ENCODE measurements at places on chromosomes 16 and 17.

- H3K27ac ChIP-seq = no peak overlapping the region
- no peak for DNase-seq
- no peak overlapping the region for H3K4me3 ChIP-seq
- H3K27me3 ChIP-seq = no peaks in the 10 kb centered on the region
Measured at GRCh38 chr17:57033296-57033695, 51.8 kb upstream of the AKAP1 start.

DNA sequence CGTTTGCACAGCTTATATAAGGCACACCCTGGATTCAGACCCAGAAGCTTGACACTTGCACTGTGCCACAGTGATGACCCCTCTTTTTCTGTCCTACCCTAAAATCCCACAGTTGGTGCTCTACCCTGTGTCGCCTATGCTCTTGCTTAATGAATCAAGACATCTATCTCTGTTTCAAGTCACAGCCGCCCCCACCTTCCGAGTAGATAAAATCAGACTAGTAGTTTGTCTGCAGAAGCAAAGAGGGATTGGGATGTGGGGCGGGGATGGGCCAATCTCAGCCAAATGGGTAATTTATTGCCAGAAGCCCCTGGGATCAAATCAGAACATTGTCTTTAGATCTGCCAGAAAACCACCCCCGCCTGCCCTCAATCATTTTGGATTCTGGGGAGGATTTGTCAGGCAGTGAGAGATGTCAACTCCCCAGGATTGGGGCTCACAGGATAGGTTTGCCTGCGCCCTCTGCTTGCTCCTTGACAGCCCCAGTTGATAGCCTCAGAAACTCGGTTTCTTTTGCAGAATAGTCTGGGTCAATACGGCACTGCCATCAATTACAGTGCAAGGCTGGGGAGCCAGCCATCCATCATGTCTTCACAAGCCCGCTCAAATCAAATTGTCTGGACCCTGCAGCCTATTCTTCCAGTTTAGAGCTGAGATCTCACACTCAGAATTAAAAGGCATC lies 520.8 kb downstream of the GRIN2A start:
- H3K4me3 ChIP-seq = no peak overlapping the region
- no peaks in the 10 kb centered on the region for H3K27me3 ChIP-seq
- no peak for DNase-seq
- no peak overlapping the region for H3K27ac ChIP-seq
- H3K4me1 ChIP-seq = no peaks in the 10 kb centered on the region

DNA sequence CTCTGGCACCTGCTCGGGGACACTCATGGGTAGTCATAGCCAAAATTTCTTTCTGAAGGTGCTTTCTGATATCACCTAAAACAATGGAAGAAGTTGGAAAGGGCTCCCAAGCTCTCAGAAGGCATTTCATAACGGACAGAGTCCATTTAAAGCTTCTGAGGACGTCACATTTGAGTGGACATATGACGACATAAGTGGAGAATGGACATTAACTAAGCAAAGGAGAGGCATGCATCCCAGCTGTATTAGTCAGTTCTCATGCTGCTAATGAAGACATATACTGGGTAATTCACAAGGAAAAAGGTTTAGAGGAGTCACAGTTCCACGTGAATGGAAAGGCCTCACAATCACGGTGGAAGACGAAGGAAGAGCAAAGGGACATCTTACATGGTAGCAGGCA lies 260.2 kb upstream of the DYNLRB2 start:
- no peaks in the 10 kb centered on the region for H3K36me3 ChIP-seq
- no peaks in the 10 kb centered on the region for H3K4me1 ChIP-seq
- H3K27me3 ChIP-seq = no peaks in the 10 kb centered on the region
- H3K4me3 ChIP-seq = no peak overlapping the region

DNA sequence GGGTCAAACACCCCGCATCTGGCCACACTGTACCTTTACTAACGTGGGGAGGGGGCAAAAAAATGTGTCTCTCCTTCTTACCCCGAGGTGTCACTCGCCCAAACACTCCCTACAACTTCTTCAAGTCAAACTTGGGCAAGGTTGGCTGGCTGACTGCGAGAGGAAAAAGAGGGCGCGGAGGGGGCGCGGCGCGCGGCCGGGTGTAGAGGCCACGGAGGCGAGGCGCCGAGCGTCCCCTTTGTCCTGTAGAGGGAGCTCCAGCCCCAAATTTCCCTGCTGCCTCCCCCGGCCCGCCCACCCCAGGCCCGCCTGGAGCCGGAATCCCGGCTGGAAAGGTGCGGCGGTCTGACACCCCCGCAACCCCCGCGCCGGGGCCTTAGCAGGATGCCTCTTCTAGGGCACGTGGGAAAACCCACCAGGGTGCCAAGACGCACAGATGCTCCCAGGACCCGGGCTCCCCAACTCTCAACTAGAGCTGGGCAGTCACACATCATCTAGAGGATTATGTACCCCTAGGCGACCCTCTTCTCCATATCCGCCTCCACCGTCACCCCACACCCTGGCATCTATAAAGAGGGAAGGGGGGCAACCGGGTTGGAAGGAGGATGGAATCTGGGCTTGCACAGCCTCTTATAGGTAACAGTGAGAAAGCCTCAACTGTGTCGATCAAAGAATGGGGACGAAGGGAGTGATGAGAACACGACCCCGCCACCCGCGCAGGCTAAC lies 4.2 kb downstream of the IRX3 start:
- no peak for DNase-seq
- no peak overlapping the region for H3K27ac ChIP-seq
- H3K4me1 ChIP-seq = no peaks in the 10 kb centered on the region
- no peaks in the 10 kb centered on the region for H3K36me3 ChIP-seq
- H3K27me3 ChIP-seq = no peaks in the 10 kb centered on the region

DNA sequence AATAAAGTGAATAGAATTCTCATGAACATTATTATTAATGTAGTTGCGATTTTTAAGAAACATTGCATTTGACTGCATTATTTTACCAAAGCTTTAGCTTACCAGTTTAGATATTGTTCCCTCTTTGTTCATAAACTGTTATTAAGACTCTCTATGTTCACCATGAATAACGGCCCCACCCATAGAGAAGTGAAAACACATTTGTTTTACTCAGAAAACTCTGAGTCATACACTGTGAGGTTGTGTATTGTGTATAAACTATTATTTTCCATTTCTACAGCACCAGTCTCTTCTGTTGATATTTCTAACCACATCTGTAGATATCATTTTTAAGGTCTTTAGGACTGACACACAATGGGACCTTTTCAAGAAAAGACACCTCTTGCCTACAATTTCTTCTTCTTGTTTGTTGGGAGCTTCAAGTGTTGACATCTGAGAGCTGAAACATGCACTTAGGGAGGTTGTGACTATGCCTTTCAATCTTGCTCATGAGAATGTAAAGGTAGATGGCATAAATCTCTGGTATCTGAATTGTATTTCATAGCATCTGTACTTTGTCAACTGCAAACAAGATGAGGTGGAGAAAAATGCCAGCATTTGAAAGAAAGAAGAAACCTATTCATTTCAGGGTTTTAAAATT lies 252.9 kb upstream of the CDH8 start:
- H3K36me3 ChIP-seq = no peaks in the 10 kb centered on the region
- no peaks in the 10 kb centered on the region for H3K4me1 ChIP-seq
- DNase-seq = no peak

DNA sequence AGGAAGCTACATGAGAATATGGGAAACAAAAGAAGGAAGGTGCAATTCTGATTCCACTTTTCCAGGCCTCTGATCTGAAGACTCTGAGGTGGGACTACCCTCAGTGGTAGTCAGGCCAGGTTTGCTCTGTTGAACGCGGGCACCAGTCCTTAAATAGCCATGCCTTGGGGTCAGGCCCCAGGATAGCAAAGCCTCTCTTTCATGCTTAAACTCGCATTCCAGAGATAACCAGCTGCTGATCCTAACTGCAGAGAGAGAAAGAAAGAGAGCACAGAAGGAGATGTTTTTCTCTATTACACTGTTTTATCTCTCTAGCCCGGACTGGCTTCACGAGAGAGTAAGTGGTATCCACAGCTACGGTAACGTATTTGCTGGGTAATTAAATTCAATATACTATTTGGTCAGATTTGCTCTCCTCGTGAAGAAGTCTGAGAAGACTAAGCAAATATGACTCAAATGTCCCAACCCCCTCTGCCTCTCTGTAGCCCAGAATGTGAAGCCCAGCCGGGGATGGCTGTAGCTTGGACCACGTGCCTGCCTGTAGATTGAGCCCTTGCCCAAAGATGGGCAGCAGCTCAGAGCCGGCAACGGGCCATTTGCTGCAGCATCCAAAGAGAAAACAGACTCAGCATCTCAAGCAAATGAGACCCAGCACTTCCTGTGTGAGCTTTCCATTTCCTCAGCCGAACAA lies 122.2 kb downstream of the SMG6 start:
- no peak overlapping the region for H3K27ac ChIP-seq
- H3K27me3 ChIP-seq = no peaks in the 10 kb centered on the region
- no peaks in the 10 kb centered on the region for H3K4me1 ChIP-seq

DNA sequence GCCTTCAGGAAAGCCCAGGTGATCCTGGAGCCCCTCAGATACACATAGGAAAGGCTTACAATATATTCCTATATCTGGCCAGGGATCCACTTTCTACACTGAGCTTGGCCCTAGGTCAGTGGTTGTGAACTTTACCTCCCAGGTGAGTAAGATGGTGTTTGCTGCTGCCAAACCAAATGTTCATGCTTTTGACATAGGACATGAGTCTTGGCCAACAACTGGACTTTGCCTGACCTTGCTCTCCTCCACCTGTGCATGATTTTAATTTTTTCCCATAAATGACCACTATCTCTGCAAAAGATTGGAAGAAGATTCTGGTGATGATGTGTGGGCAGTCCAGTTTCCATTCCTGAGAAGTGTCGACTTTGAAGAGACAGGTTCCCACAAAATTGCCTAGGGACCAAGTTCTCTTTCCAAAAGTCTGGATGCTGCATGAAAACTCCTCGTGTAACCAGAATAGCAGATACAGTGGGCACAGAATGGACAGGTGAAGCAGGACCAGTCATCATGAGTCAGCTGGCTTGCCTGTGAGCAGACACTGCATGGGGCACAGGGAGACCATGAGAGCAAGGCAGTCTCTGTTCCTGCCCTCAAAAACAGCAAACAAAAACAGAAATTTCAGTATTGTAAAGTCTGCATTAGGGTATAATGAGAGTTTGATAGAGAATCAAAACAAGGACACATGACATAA lies 226.4 kb upstream of the MON1B start:
- H3K36me3 ChIP-seq = no peaks in the 10 kb centered on the region
- no peak overlapping the region for H3K4me3 ChIP-seq
- no peak for DNase-seq
- H3K4me1 ChIP-seq = no peaks in the 10 kb centered on the region
- H3K27me3 ChIP-seq = no peaks in the 10 kb centered on the region

DNA sequence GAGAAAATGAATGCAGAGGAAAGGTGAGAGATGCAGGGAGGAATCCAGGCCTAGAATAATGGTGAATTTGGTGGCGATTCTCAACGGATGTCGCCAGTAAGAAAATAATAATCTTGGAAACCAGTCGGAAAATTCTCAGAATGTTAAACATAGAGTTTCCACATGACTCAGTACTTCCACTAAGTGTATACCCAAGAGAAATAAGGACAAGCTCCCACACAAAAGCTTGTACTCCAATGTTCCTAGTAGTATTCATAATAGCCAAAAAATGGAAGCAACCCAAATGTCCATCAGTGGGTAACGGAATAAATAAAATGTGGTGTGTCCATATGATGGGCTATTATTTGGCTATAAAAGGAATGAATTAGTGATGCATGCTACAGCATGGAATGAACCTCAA lies 19.4 kb upstream of the ENGASE start:
- no peaks in the 10 kb centered on the region for H3K36me3 ChIP-seq
- H3K27me3 ChIP-seq = no peaks in the 10 kb centered on the region
- no peak overlapping the region for H3K4me3 ChIP-seq
- no peaks in the 10 kb centered on the region for H3K4me1 ChIP-seq
- H3K27ac ChIP-seq = no peak overlapping the region

DNA sequence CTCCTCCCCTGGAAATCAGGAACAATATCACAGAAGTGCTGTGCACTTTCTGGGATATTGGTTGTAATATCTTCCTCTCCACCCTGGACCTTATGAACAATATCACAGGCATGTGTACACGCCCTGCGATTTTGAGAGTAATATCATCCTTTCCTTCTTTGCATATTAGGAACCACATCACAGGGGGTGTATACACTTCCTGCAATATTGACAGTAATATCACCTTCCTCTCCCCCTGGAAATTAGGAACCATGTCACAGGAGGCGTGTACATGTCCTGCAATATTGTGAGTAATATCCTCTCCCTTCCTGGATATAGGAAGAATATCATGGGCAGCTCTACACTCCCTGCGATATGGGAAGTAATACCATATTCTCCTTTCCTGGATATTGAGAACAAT lies 14.2 kb upstream of the TEKT5 start:
- no peak overlapping the region for H3K4me3 ChIP-seq
- no peak for DNase-seq
- no peak overlapping the region for H3K27ac ChIP-seq
- no peaks in the 10 kb centered on the region for H3K27me3 ChIP-seq
- no peaks in the 10 kb centered on the region for H3K4me1 ChIP-seq

DNA sequence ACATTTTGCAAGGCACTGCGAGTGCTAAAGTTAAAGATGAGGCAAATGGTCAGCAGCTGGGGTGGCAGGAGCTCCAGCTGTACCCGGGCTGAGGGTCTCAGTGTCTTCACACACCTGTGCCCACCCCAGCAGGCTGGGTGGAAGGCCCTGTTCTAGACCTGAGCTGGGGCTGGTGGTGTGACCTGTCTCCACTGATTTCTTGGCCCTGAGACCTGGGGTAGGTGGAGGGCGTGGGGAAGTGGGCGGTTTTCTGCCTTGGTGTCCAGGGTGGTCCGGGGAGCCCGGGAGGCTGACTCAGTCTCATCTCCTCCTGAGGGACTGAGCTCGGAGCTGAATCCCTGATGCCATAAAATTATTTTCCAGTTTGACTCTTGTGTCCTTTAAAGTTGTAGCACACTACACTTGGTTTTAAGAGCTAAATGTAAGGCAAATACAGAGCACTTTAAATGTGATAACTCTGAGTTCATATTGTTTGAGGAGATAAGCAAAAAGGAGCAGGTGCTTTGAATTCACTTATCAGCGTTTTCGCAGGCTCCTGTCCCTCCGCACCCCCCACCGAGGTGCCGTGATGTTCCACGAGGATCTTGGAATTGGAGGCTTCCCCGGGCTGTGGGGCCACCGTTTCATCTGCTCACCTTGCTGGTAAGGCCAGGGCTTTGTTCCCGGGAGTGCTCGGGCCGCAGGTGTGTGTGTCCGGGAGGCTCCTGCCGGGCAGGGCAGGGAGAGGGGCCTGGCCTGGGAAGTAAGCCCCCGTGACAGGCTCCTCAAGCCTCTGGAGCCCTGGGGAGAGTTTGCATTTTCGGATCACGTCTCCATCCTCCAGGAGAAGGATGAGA lies 117.0 kb downstream of the AATF start:
- H3K27ac ChIP-seq = no peak overlapping the region
- no peaks in the 10 kb centered on the region for H3K27me3 ChIP-seq
- DNase-seq = no peak
- H3K36me3 ChIP-seq = no peaks in the 10 kb centered on the region
